ENCODE measurements at places on chromosomes 16 and 17. TPM values are rescaled to one million over a fixed set of nuclear protein-coding genes. Genes with fewer than 3 reads are reported as not detected.

Gene AOC2
- total RNA-seq = 5.3 TPM

Gene ZNF469
- total RNA-seq = 3.0 TPM

Gene ACSM5
- not detected for total RNA-seq

Gene MAP3K14
- 65.9 TPM for total RNA-seq

Gene ASPA
- not detected for total RNA-seq

Gene PRSS33
- not detected for total RNA-seq

Gene KRTAP9-8
- total RNA-seq = not detected

Gene TMEM98
- total RNA-seq = 0.59 TPM

Gene RDM1
- 3.5 TPM for total RNA-seq

Gene LPO
- not detected for total RNA-seq

Gene ZG16
- total RNA-seq = not detected

Gene PYDC1
- total RNA-seq = not detected

Gene MMP2
- not detected for total RNA-seq

Gene SLC35G6
- total RNA-seq = not detected

Gene NDRG4
- 0.47 TPM for total RNA-seq

Gene AATK
- total RNA-seq = 7.6 TPM

Gene TELO2
- 55.5 TPM for total RNA-seq

Gene RASD1
- 3.3 TPM for total RNA-seq

Gene MT1M
- 0.36 TPM for total RNA-seq

Gene CTRB2
- not detected for total RNA-seq

Gene MCRIP1
- 104 TPM for total RNA-seq

Gene FAAP100
- total RNA-seq = 35.5 TPM

Gene NPW
- 1.5 TPM for total RNA-seq

Gene SEZ6L2
- total RNA-seq = not detected

Gene GLYR1
- 126 TPM for total RNA-seq

Gene HIRIP3
- 30.0 TPM for total RNA-seq

Gene MAPT
- 0.14 TPM for total RNA-seq
